ENCODE measurements at places on chromosomes 4 and X.

GRCh38 chr4:8502836-8503585 is 62.4 kb downstream of the TRMT44 start:
- DNase-seq, result peak; percentile 40

- DNase-seq, result no peak
Measured at GRCh38 chr4:95524184-95524583, 24.6 kb downstream of the UNC5C start.

DNA sequence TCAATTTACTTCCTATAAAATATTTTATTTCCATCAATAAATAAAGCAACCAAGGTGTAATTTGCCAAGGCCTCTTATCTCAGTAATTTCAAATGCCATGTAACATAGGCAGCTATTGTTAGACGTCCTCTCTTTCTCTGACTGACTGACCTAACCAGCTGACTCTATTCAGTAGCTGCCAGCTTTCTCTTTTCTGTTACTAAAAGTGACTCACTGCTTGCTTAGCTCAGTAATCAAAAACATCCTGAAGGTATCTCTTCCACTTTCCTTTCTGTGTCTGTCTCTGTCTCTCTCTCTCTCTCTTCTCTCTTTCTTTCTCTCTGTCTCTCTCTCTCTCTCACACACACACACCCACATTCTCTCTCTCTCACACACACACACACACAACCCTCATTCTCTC is 134.2 kb downstream of the SPOCK3 start:
- no peak for DNase-seq

- DNase-seq, result no peak
Measured at GRCh38 chr4:24245491-24245820, 338.9 kb downstream of the DHX15 start.

- DNase-seq, result no peak
Measured at GRCh38 chr4:5036239-5036638, 15.0 kb upstream of the STK32B start.

- DNase-seq, result peak; percentile 45
Measured at GRCh38 chrX:40012039-40012867, 85.5 kb downstream of the BCOR start.

- DNase-seq, result no peak
Measured at GRCh38 chrX:2614911-2615310, 76.2 kb upstream of the CD99 start.

DNA sequence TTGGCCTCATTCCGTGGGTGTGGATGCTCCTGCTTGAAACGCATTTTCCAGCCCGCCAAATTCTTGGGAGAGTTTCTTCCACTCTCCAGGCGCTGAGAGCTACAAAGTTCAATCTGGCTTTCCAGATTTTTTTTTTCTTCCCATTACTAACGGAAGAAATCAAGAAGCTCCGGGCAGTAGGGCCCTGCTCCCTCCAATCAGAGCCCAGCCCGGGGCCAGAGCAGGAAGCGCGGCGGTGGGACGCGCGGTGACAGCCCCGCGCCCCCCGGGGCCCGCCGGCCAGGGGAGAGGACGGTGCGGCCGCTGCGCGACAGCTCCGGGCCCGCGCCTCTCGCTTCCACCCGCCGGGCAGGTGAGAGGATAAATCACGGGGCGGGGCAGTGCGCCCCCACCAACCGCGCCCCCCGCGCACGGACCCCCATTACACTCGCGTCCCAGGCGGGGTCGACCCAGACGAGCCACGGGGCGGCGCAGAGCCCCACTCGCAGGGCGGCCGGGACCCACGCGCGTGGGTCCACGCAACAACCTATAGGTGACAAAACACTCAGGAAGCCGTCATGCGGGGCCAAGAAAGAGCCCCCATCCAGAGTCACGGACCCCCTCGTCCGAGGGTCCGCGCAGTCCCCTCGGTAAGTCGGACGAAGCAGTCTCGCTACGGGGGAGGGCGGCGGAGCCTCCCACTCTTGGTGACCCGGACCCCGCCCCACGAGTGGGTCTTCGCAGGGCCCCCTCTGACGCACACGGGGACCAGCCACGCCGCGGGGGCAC is 868 bp downstream of the AFAP1 start:
- DNase-seq, result peak; percentile 63

- DNase-seq, result no peak
Measured at GRCh38 chrX:70231666-70232065, 2.8 kb upstream of the AWAT1 start.

DNA sequence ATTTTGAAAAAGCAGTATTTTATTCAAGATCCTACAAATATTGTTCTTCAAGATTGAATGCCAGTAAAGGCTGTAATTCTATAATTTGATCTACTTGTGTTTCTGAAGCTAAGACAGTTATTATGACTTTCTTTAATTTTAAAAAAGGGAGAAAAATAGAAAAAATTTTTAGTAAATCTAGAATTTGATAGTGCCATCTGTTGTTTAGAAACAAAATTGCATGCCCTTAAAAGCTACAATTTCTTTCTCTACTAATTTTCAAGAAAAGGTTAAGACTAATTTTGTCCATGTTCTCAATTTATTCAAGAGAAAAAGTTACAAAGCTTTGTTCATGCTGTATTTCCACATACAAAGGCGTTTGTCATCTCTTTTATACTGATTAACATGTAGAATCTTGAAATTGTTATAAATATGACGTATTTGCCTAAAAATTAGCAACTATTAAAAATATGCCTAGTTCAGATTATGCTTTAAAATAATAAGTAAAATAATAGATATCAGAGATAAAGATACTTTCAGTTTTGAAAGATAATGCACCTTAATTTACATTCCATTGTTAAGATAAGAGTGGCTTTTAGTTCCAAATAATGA is 25.6 kb upstream of the MMRN1 start:
- no peak for DNase-seq

DNA sequence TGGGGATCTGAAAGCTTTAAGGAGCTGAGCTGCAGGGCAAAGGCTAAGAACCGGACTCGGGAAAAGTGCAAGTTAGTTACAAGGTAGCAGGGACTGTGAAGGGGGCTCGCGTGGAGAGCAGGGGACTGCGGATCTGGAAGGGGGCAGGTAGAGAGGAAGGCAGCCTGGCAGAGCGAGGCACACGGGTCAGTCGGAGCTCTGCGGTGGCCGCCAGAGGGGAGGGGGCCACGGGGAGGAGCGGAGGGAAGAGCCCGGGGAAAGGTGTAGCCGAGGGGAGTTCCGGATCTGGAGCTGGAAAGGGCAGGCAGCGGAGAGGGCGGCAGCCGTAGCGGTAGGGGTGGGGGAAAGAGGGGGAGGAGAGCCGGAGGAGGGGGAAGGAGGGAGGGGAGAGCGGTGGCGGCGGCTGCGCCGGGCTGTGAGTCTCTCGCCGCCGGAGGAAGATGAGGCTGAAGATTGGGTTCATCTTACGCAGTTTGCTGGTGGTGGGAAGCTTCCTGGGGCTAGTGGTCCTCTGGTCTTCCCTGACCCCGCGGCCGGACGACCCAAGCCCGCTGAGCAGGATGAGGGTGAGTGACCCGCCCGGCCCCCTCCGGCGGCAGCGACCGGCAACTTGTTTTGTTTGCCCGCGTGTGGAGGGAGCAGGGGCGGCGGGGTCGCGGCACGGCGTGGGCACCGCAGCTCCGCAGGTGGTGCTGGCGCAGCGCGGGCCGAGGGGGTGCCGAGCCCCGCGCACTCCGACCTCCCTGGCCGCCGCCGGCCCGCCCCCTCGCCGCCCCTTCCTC is at the start of gene GALNT7:
Gene GALNT7 (plus strand): TSS at position 416 of the 782 bp plus-strand sequence. CDS start 25 bp downstream, at position 441.
- DNase-seq, result peak; percentile 88
